ENCODE measurements at places on chromosomes 7 and 10.

- DNase-seq = no peak
Measured at GRCh38 chr10:35398908-35399307, 62.6 kb downstream of the CCNY start.

DNA sequence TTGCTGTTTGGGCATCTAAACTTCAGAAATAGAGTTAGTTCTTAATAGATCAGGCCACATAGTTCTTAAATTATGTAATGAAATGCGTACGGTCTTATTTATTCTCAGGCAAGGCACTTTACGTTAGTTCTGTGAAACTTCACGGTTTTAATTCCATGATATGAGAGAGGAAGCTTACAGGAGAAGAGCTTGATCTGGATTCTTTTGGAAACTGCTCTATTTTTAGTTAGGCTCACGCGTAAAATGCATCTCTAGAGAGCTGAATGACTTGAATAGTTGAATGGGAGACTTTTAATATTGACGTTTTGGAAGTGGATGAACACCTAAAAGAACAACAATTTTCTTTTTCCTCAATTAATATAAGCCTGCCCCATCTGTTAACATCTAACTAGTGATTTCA lies 71.1 kb downstream of the PRKG1 start:
- no peak for DNase-seq

DNA sequence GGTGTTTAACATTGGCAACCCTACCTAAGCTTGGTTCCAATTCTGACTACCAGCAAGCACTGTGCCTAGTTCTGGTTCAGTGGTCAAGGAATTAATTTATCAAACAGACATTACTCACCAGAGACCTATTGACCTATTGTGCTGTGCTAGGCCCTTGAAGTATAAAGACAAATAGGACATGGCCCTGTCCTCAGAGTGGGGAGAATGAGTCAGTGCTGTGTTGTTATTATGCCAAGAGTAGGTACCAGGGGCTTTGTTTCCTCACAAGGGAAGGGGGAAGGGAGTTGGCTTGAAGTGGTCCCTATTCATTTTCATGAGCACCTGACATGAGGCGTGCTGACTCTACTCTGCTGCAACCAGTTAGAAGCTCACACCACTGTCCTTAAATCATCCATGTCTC lies 62.6 kb upstream of the PLPP4 start:
- DNase-seq = no peak

- DNase-seq = no peak
Measured at GRCh38 chr7:99132595-99133321, 11.2 kb downstream of the SMURF1 start.

DNA sequence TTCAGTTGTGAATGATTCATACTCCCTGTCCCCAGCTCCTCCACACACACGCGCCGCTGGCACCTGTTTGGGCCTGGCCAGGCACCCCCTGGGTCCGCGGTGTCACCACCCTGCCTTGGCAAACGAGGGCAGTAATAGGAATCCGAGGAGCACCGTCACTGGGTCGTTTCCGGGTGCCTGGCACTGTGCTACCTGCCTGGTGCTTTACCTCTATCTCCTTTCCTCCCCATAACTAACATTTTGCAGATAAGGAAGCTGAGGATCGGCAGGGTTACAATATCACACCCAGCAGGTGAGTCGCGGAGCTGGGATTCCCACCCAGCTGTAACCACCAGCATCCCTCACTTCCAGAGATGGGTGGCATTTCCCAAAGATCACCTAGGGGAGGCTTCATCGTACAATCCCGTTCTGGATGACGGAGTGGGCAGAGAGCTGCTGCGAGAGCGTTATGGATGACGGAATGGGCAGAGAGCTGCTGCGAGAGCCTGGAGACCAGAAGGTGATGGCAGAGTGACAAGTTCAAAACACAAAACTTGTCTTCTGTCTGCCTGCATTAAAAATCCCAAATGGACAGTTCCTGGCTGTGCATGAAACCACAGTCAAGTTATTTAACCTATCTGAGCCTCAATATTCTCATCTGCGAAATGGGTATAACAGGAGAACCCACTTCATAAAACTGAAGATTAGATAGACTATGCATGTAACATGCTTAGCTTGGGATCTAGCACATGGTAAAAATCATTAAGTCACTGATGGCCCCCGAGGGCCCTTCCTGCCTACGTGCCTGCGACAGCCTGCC lies 1.1 kb upstream of the HSPA12A start:
- no peak for DNase-seq

DNA sequence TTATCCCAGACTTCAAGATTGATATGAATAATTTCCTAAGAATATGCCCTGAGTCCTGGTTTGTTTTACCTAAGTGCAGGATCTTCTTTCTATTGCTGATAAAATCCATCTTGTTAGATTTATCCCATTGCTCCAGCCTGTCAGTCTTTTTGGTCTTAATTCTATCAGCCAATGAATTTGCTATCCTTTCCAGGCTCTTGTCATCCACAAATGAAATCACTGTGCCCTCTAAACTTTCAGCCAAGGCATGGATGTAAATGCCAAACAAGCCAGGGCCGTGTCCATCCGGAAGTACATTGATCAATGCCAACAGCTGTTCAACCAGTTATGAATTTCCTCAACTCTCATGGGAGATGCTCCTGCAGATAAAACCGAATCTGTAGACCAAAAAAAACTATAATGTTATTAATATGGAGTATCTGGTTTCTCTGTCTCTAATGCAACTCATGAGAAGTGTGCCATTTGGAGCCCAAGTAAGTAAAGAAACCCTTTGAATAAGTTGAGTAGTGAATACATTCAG lies 40.0 kb downstream of the NPY start:
- no peak for DNase-seq

DNA sequence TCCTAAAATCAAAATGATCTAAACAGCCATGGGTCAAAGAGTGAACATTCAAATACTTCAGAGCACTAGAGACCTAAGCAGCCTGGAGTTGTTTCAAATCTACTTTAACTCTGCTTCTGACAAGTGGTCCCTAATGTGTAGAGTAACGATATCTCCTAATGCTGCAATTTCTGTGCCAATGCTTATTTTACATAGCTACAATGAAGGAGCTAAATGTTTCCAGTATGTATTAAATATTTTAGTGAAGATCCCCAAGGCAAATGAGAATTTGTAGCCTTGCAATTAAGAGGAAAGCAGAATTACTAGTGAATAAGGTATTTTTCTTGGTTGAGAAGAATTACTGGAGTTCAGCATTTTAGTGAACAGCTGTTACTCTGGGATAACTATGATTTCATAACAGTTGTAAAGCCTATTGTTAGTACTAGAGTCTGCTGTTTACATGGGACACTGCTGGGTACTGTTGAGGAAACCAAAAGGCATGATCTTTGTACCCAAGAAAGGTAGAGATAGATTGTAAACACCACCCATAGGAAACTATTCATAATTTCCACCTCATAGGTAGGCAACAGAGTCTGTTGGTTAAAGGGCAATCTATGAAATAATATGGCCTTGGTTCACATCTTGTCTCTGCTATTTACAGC lies 271.9 kb downstream of the PLXDC2 start:
- no peak for DNase-seq

- DNase-seq = no peak
Measured at GRCh38 chr10:8245131-8245813, 190.8 kb downstream of the GATA3 start.

GRCh38 chr10:71135236-71135635 lies 77.1 kb upstream of the UNC5B start:
- DNase-seq = no peak

GRCh38 chr10:133441780-133442179 lies 12.0 kb upstream of the SCART1 start:
- no peak for DNase-seq

DNA sequence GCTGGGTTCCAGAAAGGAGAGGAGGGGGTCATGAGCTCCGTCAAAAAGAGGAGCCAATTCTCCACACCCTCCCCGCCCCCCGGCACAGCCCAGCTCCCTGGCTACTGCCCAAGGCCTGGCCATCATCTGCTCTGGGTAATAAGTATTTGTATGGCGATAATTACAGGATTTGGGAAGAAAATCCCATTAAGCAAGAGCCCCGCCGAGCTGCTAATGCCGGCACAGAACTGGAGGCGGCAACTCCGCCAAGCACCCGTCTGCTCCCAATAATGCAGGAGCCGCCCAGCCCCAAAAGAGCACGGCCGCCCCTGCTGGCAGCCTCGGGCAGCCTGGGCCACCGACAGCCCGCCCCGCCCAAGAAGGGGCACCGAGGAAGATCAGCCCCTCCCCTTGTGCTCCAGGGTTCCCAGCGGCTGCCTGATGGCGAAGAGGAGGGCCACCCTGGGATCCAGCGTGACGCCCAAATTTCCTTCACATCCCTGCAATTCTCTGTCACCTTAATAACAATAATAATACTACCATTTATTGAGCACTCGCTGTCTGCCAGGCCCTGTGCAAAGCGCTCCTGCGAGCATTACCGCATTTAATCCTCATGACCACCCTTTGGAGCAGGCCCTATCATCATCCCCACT lies 5.9 kb downstream of the SLIT1 start:
- DNase-seq = no peak

- DNase-seq = peak; percentile 66
Measured at GRCh38 chr7:2241580-2242540, at the start of the genes MRM2 and NUDT1. Gene MRM2, minus strand, starts transcription at chr7:2242205. Its CDS starts 36 bp downstream, at chr7:2242169. Gene NUDT1, plus strand, starts transcription at chr7:2242226. Its CDS starts 2,349 bp downstream, at chr7:2244575.

- DNase-seq = no peak
Measured at GRCh38 chr7:35797311-35797710, 3.5 kb upstream of the SEPTIN7 start.

- no peak for DNase-seq
Measured at GRCh38 chr7:154906736-154907355, 96.1 kb downstream of the PAXIP1 start.

DNA sequence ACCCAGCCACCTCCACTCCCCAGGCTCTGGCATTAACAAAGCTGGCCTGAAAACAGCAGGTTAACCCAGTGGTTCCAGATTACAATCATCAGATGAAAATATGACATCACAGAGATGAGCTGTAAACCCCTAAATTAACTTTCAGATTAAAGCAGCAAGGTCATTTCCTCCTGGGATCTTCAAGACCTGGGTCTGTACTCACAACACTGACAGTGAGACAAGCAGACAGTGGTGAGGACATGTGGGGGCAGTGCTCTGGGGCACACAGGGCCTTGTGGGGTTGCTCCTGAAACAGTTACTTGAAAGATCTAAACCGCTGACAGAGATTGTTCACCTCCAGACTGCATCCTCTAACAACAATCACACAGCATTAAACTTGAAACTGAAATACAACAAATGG lies 134.1 kb downstream of the ZNF438 start:
- DNase-seq = no peak

DNA sequence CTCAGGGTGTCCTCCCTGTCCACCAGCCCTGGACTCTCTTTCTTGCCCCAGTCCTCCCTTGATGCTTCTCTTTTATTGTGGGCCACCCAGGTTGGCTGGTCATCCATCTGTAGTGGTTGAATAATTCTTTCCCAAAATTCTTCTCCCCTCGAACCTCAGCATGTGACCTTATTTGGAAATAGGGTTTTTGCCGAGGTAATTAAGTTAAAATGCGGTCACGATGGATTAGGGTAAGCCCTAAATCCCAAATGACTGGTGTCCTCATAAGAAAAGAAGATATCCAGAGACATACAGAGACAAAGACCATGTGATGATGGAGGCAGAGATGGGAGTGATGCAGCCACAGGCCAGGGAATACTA lies 74.3 kb downstream of the GFRA1 start:
- no peak for DNase-seq

DNA sequence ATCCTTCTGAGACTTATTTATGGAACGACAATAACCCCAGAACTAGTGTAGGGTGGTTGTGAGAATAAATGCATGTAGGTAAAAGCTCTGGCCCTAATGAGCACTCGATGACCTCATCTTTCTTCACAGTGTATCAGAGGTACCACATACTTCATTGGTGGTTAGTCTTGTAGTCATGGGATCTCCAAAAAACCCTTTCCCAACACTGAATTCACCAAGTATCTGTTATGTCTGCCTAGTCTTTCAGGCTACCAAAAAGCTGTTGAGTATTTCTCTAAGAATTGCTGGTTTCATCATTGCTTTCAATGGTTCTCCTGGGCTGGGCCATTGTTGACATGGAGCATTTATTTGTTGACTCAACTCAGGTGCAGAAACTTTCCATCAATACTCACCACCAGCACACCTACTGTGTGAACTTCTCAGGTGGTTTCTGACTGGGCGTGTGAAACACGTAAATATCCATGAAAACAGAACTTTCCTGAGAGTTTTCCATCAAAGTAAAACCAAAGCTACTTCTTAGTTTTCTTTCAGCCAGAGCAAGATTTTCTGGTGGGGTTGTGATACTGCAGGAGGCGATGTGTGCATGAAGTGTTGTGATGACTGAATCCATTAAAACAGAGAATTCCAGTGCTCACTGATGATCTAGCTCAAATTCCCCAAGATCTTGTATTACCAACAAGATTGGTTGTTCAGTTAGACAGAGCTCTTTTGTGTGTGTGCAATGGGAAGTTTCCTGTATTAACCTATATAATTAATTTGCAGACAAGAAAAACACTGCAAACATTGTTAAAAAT lies 51.4 kb upstream of the SLC35B4 start:
- no peak for DNase-seq
